ENCODE measurements at places on chromosomes 3 and 15.

DNA sequence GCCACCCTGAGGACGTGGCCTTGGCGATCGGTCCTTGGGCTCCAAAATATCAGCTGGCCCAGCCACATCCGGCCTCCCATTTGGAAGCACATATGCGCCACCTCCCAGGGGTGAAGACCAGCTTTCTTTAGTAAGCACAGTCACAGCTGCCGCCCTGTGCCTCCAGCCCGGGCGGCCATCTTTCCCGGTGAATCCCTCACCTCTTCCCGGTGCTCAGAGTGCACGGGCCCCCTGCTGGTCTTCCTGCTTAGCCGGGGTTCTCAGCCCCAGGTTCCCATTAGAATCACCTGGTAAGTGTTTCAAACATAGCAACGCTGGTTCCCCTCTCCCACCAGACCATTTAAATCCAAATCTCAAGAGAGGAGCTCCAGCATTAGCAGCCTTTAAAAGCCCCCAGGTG is 232.2 kb downstream of the VPS13C start:
- DNase-seq: no peak

- no peak for DNase-seq
Measured at GRCh38 chr15:70516408-70517193, 246.8 kb downstream of the UACA start.

- DNase-seq: peak; percentile 80
Measured at GRCh38 chr15:99976811-99977271, 243.6 kb upstream of the LYSMD4 start.

DNA sequence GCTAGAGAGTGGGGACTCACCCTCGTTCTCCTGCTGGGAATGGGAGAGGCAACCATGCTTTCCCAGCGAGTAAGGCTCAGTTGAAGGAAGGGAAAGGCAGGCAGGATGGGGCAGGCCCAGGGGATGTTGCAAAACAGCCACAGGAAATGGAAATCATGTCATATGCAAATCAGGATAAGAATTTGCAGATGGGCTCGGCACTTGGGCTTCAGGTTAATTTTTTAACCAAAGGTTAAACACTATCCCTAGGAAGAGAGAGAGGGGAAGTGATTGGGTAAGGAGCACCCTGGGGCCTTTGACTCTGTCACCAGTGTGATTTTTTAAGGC is 14.6 kb upstream of the PLA2G4E start:
- peak; percentile 31 for DNase-seq

- no peak for DNase-seq
Measured at GRCh38 chr3:100966807-100967206, 26.4 kb downstream of the ABI3BP start.

- no peak for DNase-seq
Measured at GRCh38 chr15:37130356-37130755, 30.0 kb upstream of the MEIS2 start.

DNA sequence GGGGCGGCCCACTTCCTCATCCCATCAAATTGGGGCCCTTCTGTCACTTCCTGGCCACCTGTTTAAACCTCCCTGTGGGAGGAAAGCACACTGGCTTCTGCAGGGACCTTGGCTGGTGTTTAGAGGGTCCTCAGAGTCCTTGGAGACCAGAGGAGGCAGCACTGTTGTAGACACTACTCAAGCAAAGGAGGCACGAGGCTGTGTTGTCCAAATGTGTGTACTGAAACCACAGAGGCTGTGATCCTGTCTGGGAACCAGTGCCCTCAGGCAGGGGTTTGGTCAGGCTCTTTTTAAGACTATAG is 12.4 kb upstream of the SEC13 start:
- DNase-seq: no peak

GRCh38 chr15:70034141-70034540 is 63.6 kb downstream of the TLE3 start:
- no peak for DNase-seq

Data from choroid plexus epithelial cell (primary cell).